Stimulated activated CD8-positive, alpha-beta memory T cell treated with anti-CD3 and anti-CD28 coated beads, Interleukin-15, amount 100 ng/mL, for 24 hours (primary cell): ENCODE measurements at places on chromosomes 6 and 20.
A peak's percentile ranks its signal among the peaks of the same experiment; 100 is the strongest.

- no peak for DNase-seq
Measured at GRCh38 chr6:23533944-23534343, 592.1 kb upstream of the NRSN1 start.

DNA sequence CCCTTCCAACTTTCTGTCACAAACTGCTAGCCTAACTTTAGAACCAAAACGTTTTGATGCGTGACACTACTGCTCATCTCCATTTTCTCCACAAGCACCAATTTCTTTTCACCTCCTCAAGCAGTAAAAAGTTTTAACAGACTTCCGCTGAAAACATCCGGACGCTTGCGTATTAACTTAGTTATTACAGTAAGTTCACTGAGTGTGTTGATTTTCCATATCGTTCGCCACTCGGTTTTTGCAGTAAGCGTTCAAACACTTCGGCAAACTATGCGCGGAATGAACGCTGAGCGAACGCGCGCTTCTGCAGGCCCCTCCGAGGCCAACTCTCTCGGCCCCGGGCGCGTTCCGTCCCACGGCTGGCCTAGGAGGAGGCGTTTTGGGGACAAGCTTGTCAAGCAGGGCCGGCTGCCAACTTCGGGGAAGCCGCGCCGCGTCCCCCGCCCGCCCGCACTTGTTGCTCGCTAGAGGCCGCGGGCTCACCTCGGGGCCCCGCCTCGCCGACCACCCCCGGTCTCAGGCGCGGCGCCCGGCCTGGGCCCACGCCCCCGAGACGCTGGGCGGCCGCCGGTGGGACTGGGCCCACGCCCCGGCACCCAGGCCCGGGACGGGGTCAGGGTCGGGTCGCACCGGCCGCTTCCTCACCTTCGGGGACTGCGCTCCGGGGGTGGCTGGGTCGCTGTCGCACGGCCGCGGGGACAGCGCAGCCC is 945 bp downstream of the PHF10 start:
- DNase-seq, result peak; percentile 26

DNA sequence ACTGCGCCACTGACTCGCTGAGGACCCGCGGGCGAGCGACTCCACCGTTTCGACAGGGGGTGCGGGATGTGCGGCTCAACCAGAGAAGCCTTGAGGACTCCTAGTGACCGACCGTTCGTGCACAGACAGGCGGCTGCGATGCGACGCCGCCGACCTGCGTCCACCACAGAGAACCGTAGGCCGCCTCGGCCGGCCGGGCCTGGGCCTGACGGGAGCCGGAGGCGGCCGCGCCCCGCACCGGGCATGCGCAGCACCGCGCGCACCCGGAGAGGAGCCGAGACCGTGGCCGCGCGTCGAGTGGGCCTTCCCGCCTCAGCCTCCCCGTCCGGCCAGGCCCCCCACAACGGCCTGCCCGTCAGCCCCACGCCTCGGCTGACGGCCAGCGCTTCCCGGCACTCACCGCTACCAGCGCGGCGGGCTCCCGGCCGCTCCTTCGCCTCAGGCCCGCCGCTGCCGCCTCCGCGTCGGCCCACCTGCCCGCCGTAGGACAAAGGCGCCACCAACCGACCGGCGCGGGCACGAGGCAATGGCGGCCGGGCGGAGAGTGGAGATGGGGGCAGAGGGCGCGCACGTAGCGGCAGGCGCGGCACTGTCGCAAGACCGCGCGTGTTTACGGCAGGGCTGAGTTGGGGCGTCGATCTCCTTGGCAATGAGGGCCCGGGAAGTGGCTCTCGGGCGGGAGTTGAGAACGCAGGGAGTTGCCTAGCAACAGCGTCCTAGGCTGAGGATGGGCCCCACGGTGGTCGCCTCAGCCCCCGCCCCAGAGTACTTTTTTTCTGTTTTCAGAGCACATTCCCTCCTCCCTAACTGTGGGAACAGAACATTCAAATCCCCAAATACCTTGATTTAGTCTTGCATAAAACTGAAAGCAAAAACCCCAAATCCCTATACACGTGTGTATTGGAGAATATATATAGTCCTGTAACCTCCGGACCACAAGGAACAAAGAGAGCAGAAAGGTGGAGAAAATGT is at the start of gene NCOA5:
NCOA5 (minus strand) TSS at position 546 of the 972 bp plus-strand sequence. CDS start 10,538 bp downstream, outside the sequence.
- peak; percentile 85 for DNase-seq

DNA sequence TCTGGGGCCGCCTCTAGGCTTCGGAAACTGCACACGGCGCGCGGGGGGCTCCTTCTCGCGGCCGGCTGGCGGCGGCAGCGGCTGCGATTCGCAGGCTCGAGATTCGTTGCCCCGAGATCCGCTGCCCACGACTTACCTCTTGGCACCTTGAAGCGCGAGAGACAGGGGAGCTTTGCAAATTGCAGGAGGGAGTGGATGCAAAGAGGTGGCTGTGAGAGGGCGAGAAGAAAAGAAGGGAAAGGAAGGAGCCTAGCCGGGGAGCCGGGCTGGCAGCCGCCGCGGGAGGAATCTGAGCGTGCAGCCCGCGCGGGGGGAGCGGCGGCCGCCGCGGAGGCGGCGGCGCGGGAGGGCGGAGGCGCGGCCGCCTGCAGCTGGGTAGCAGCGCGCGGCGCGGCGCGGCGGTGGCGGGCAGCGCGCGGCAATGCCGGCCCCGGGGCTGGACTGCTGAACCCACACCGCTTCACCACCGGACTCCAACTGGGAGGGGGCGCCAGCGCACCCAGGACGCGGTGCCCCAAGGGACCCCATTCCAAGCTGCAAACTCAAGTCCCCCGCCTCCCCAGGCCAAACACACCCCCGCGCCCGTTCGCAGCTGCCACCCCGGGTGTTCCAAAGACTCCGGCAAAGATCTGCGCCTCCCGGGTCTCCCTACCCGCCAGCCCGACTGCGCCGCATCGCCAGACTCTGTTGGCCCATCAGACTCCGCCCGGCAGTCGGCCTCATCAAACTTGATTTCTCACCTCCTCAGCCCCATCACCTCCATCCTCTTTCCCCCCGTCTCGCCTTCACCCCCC is 44.2 kb upstream of the SUPT3H start:
- peak; percentile 29 for DNase-seq

GRCh38 chr6:147077251-147077650 is 127.0 kb upstream of the STXBP5 start:
- DNase-seq, result no peak

- no peak for DNase-seq
Measured at GRCh38 chr6:33993653-33994471, 152.0 kb downstream of the GRM4 start.

DNA sequence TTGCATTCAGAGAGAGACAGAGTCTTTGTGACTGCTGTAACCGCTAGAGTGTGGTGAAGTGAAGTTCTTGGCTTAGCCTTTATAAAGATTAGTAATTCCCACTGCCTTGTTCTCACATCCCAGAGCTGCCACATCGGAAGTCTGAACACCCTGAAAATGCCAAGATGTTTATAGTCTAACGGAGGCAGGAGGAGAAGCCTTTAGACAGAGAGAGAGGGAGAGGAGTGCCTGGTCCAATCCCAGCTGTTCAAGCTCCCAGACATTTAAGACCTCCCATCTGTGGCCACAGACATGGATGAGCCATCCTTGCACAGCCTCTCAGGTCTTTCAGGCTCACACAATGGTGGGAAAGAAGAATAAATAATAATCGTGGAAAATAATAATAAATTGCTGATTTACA is 1422.8 kb upstream of the EYS start:
- no peak for DNase-seq
